ENCODE measurements at places on chromosomes 7 and 10.

DNA sequence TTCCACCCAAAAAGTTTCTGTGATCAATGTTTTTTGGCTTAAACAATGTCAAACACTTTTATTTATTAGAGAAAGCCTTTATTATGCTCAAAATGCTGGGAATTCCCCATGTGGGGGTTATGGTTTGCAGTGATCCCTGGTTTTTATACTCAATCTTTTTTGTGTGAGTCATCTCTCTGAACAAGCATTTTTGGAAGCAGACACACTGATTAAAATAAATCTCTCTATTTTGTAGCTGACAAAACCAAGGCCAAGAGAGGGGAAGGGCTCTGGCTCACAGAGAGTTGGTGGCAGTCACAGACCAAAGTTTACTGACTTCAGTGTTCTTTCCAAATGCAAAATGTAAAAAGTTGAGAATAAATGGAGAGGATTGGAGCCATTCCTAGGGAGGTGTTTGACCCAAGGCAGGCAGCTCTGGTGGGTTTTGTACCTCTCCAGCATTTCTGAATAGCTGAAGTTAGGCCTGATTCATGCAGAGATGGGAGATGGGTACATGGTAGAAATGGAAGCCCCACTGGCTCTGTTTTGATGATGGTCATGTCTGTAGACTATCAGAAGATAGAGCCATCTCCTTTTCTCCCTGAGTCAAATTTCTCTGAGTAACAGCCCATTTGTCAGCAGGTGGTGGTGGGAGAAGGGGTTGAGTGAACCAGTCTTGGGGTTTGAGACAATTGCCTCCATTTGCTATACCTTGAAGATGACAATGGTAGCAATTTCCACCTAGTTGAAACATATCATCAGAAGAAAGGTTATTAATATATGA, 45.4 kb upstream of the NAMPT start:
- DNase-seq, result no peak

DNA sequence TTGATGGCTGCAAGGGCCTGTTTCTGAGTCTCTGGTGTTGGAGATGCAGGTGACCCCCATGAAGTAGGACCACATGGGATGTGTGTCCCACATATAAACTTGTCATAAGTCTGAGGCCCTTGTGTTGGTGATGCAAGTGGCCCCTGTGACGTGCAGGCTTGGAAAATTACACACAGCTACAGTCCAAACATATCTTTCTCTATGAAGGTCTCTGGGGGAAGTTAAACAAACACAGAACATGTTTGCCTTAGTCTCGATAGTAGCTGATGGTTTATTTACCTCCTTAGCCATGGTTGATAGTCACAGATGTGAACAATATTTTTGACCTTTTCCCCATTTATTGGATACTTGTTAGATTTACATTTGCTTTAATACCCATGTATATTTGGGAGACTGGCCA, 64.7 kb downstream of the ADCY1 start:
- no peak for DNase-seq

DNA sequence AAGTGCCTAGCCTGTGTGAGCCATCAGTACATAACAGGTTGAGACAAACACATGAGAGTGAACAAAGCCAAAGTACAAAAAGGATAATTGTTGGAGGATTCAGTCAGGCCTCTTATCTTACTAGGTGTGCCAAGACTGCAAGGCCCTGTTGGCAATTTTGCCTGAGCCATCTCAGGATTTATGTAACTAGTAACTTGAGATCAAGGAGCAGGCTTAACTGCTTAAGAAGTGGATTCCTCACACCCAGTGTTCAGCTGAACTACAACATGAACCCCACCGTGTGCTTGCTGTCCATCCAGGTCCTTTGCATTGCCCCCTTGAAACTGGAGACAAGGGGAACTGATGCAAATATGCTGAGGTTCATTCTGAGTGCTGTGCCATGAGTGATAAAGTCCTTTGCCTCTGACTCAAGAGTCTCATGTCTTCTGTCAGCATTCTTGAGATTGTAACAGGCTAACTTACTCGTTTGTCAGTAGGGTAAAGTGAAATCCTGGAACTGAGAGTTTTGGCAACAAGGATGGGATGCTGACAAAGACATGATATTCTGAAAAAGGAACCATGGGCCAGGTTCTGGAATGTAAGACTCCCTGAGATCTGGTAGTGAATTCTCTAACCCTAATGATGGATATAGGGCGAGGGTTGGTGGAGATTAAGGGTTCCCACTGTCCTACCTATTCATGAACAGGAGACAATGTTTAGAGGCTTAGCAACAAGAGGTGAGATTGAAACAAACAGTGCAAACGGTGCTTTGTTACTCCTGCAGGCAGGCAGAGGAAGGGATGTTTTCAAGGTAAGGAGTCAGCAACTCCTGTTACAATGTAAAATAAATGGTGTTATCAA, 44.1 kb upstream of the GATAD1 start:
- no peak for DNase-seq

DNA sequence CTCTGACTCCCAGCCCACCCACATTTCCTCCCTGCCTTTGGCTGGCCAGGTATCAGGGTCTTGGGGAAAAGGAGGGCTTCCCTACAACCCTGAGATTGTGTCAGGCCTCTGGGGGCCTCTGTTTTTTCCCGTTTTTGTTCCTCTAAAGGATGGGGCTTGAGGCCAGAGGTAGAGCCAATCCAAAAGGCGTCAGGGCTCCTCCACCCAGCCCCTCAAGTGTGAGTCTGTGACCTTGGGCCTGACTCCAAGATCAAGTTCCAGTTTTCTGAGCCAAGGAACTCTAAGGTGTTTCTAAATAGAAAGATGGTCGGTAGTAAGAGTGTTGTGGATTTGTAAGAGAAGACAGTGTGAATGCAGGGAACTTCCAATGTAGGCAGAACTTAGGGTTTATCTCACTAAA, 6.6 kb downstream of the EEPD1 start:
- no peak for DNase-seq

GRCh38 chr7:50631639-50632038, 66.4 kb upstream of the DDC start:
- DNase-seq, result no peak

DNA sequence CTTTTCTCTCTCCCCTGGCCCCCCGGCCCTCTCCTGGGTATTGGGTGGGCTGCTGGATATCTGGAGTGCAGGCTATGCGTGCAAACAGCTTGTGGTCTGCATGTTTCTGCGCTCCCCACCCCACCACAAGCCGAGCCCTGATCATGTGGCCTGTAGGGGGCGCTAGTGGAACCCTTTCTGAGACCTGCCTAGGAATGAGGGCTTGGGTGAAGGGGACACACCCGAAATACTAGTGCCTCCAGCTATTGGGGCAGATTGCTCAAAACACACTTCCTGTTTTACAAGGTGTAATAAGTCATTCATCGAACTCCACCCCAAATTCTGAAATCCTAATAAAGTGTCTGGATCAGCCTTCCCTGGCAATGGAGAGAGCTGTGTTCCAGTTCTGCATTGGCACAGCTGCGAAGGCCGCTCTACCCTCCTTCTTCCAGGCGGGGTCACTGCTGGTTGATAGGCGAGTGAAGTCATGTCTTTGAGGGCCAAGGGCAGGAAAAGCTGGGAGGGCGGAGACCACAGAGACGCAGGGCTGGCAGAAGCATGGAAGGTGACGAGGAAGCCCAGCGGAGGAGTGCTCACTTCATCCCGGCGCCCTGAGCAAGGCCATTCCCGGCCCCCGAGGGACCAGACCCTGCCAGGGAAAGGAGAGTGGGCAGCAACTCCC, 19.8 kb upstream of the PRRT4 start:
- DNase-seq, result peak; percentile 21
